Osteocyte (in vitro differentiated cells): ENCODE measurements at places on chromosomes 7 and 10. TPM values are rescaled to one million over a fixed set of nuclear protein-coding genes. Genes with fewer than 3 reads are reported as not detected.

DNA sequence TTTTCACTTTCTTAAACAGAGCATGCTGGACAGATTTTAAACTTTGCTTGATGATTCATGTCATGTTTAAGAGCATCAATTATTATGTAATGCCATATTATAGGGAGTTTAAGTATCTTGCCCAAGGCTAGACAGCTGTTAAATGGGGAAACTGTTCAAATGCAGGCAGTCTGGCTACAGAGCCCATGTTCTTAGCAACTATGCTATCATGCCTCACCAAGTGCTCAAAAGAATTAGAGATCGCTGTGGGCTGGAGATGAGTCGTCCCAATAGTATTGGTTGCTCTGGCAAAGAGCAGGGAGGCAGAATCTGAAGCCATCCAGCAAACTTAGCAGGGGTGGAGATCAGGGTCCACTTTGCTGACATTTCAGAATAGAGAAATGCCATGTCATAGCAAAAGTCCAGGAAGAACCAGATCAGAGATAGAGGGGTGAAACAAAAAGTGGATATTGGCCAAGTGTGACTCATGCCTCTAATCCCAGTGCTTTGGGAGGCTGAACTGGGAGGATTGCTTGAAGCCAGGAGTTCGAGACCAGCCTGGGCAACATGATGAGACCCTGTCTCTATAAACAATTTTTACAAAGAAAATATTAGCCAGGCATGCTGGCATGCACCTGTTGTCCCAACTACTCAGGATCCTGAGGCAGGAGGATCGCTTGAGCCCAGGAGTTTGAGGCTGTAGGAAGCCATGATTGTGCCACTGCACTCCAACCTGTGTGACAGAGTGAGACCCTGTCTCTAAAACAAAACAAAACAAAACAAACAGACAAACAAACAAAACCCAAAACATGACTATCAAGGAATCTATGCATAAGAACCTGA lies 57.8 kb downstream of the BAMBI start:
- peaks cover 20% of the 10 kb centered on the region for H3K27me3 ChIP-seq
- no peak overlapping the region for H3K4me3 ChIP-seq
- no peaks in the 10 kb centered on the region for H3K36me3 ChIP-seq

DNA sequence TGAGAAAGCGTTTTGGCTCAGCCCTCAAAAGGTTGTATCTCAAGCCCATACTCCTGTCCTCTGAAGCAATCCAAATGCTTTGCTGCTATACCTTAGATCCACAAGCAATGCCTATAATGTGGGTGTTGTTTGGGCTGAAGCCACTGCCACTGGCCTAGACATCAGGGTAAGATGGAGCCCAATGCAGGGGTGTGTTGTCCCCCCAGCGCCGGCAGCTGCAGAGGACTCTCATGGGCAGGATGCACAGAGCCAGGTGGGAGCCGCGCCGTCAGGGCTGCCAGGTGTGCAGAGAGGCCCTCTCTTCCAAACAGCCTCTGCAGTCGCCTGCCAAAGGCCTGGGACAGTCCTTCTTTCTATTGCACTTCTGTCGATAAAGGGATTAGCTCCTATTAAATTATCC lies 205.2 kb upstream of the SHH start:
- no peak overlapping the region for H3K4me3 ChIP-seq
- no peaks in the 10 kb centered on the region for H3K36me3 ChIP-seq
- no peaks in the 10 kb centered on the region for H3K4me1 ChIP-seq
- DNase-seq, result peak; percentile 75

DNA sequence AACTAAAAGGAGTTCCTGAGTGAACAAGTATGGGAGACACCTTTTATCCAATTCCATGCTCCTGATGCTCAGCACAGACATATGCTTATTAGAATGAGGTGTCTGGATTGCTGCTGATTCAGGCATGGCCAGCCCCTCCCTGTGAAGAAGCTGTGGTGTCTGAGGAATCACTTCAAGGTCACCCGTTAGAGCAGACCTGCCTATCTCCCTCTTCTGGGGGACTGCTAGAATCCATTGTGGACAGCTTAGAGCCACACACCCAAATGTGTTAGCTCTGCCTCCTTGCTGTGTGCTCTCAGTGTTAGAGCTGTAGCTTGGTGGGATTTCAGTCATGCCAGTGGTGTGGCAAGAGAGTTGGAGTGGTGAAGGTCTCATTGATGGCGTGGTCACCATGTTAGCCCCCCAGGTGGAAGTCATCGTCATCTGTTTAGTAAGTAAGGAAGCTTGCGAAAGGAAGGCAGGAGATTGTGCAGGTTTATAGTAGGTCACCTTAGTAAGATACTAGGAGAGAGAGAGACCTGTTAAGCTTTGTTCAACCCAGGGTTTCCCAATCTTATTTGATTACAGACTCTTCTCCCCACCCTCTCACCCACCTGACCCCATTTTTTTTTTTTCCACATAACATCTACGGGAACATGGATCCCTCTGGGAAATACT lies 12.8 kb downstream of the PRXL2A start:
- no peak overlapping the region for H3K4me3 ChIP-seq
- H3K27me3 ChIP-seq, result no peaks in the 10 kb centered on the region
- H3K27ac ChIP-seq, result no peak overlapping the region
- H3K36me3 ChIP-seq, result peaks cover 14% of the 10 kb centered on the region
- peaks cover 8% of the 10 kb centered on the region for H3K4me1 ChIP-seq
- no peak for DNase-seq

DNA sequence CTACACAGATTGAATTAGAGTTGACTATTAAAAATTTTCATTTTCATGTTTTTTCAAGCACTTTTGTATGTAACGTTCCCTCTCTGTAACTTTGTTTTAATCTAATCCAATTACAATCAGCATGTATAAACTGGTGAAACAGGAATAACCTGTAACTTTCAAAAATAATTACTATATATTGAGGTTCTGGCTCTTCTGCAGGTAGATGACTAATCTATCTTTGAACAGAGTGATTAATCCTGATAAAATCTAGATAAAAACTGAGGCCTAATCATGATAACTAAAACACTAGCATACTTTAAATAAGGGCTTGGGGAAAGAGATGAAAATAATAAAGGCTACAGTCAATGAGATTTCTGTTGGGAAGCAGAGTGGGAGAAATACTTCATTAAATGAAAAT lies 101.6 kb upstream of the KCND2 start:
- H3K36me3 ChIP-seq, result no peaks in the 10 kb centered on the region
- no peak overlapping the region for H3K4me3 ChIP-seq
- no peak for DNase-seq

DNA sequence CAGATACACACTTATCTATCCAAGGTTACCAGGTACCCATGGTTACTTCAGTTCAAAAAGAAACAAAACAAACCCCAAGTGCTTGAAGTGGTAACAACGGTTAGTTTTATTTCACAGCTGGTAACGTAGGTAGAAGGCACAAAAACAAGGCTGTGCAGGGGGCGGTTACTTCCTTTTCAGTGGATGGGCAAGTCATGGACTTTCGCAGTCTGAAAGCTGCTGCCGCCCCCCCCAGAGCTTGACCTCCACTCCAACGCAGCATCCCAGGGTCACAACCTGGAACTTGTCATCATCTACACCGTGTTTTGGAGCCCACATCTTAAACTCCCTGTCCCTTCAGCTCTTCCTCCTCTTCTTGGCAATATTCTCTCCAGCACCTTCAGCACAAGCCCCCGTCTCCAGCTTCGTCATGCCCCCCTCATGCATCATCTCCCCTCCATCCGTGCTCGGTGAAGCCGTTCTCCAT lies 181.2 kb upstream of the ITGB1 start:
- H3K4me3 ChIP-seq, result no peak overlapping the region
- H3K27me3 ChIP-seq, result no peaks in the 10 kb centered on the region
- no peak for DNase-seq

DNA sequence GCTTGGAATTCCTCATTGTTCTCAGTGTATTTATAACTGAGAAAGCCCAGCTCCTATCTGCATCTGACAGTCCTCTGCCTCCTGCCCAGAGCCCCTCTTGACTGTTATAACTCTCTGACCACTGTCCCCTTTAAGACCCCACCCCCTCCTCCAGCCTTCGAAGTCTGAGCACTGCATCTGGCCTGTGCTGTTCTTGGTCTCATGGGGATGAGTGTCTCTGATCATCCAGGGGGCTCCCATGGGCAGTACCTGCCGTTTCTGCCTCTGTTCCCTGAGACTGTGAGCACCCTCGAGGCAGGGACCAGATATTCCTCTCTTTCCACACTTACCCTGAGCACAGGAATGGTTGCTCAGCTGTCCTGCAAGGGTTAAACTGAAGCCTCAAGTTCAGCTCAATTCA lies 7.7 kb downstream of the GHRHR start:
- H3K36me3 ChIP-seq, result no peaks in the 10 kb centered on the region
- H3K27me3 ChIP-seq, result peaks cover 60% of the 10 kb centered on the region
- peak; percentile 74 for DNase-seq

CLRN3 gene
- not detected in 2 replicates for total RNA-seq
